ENCODE measurements at places on chromosomes 6 and 20.

DNA sequence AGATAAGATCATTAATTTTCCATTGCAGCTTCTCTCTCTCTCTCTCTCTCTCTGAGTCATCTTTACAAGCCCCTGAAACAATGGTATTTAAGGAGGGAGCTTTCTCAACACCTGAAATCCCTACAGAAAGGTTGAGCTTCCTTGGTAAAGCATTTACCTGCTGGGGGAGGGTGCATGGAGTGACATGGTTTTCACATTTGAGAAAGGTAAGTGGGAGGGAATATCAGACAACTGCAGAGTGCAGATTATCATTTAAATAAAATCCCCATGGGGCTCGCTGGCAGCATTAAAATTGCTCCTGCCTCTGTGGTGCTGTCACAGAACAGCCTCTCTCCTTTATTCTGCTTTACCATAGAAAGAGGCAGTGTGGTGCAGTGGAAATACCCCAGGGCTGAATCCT lies 10.3 kb upstream of the PDYN start:
- no peak for DNase-seq

GRCh38 chr20:36153736-36154699 lies 522 bp upstream of the EPB41L1 start:
- no peak for DNase-seq

DNA sequence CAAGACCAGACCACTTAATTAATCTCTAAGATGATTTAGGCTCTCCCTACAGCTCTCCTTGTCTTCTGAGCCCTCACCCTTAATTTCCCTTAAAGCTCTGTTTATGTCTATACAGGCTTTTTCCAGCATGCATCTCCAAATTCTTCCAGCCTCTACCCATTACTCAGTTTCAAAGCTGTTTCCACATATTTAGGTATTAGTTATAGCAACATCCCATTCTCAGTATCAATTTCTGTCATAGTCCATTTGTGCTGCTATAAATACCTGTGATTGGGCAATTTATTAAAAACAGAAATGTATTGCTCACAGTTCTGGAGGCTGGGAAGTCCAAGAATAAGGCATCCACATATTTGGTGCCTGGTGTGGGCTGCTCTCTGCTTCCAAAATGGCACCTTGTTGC lies 2.3 kb upstream of the SERPINB1 start:
- no peak for DNase-seq

GRCh38 chr6:98920904-98921431 lies 26.8 kb downstream of the FBXL4 start:
- DNase-seq, result no peak

- DNase-seq, result no peak
Measured at GRCh38 chr6:42293386-42293977, 75.8 kb upstream of the MRPS10 start.

- no peak for DNase-seq
Measured at GRCh38 chr20:51946586-51946985, 144.3 kb upstream of the SALL4 start.

DNA sequence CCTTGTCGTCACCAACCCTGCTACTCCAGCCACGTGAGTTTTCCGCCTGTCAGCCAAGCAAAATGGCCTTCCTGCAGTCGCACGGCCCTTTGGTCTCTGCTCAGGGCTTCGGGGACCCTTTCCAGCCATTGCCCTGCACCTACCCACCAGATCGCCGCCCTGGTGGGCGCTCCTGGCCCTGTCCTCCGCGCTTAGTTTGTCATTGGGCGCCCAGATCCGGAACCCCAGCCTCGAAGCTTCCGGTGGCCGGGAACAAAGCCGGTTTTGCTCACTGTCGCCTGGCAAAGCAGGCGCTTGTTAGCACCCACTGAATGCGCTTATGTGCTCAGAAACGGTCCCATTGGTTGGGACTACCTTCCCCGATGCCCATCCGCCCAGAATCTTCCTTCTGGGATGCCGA lies 536 bp downstream of the ZFP57 start:
- DNase-seq, result no peak

DNA sequence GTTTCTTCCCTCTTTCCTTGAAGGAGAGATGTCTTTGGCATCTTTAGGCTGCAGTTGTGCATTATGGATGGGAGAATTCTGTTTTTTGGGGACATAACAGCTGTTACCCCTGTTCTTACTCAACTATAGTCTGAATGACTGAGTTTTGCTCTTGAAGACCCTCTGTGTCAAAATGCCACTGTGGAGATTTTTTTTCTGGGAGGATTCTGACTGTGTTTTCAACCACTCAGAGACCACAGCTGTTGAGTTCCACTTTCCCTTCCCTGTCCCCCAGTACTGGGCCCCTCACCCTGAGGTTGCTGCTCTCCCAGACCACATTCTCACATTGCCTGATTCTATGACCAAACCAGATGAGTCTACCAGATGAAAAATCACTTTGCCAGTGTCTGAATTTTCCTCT lies 48.1 kb downstream of the NKX2-2 start:
- no peak for DNase-seq

GRCh38 chr6:81373414-81373813 lies 379.1 kb downstream of the TENT5A start:
- no peak for DNase-seq

DNA sequence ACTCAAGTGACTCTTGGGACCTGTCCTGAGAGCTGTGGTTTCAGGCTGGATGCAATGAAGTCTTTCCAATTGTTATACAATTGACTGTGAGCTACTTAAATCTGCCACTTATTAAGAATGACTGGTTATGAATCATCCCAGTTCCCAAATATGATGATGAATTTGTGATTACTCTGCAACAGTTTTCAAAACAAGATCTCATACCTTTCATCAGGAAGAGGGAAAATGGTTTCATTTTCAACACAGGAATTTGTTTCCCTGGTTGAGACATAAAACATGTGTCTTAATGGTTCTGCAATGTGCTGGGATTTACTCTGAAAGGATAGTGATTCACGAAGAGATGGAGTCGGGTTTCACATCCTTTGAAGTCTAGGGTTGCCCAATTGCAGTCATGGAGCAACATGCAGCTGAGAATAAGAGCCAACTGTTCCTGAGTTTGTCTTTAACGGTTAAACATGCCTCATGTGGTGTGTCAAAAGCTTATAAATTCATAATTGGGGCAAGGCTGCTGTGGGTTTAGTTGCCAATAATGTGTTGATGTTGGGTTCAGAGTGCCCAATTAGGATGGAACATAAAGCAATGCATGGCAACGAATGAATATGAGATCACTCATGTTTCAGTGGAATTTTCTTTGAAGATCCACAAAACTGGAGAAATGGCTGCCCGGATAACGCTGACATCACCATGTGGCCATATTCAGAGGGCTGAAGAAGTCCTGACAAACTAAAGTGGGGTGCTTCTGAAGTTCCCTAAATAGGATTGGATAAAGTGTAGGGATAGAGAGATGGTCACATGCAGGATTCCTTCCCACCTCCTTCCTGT lies 41.0 kb downstream of the CYP24A1 start:
- DNase-seq, result no peak

DNA sequence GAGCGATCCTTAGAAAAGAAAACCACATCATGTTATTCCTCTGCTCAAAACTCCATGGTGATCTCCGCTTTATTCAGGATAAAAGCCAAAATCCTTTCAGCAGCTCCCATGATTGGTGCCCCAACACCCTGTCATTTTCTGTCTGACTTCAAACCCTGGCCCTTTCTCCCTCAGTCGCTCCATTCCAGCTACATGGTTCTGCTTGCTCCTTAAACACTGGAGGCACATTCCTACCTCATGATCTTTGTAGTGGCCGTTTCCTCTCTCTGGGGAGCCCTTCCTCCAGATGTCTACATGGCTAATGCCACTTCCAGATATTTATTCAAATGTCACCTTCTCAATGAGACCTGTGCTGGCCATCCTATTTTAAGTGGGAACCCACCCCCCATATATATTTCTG lies 100.8 kb downstream of the CAP2 start:
- DNase-seq, result no peak

DNA sequence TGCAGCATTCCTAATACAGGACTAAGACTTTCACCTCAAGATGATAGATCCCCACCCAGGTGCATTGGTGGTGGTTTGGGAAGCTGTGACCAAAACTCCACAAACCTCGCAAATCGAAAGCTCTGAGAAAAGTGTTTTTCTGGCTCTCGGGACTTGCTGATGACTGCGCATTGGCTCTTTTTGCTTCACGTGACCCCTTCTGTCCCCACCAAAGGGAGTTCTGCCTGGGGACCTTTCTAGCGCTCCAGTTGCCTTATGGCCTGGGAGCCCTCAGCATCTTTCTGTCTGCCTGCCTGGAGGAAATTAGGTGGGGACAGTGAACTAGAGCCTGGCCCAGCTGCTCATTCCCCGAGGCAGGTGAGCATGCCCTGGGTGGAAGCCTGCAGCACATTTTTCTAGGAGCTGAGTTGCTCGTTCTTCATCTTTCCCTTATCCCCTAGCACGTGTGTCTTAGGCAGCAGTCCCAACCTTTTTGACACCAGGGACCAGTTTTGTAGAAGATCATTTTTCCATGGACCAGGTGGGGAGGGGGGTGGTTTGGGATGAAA lies 90.2 kb downstream of the TXNDC5 start:
- DNase-seq, result no peak

- no peak for DNase-seq
Measured at GRCh38 chr6:56040889-56041301, 165.5 kb upstream of the BMP5 start.

DNA sequence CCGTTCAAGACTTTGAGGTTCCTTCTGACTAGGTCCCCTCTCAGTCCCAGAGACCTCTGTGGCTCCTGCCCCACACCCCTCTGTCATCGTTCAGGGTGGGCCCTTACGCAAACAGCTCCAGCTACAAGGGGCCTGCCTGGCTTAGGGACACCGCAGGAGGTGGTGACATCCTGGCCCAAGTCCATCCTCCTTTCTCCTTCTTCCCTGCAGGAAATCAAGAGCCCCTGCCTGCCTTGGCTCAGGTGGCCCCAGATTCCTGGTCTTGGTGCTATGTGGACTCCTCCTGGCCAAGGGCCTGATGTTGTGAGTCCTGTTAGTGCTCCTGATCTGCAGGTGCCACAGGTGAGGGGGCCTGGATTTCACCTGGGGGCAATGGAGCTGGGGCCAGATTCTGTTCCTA lies 8.1 kb downstream of the TREML4 start:
- no peak for DNase-seq

DNA sequence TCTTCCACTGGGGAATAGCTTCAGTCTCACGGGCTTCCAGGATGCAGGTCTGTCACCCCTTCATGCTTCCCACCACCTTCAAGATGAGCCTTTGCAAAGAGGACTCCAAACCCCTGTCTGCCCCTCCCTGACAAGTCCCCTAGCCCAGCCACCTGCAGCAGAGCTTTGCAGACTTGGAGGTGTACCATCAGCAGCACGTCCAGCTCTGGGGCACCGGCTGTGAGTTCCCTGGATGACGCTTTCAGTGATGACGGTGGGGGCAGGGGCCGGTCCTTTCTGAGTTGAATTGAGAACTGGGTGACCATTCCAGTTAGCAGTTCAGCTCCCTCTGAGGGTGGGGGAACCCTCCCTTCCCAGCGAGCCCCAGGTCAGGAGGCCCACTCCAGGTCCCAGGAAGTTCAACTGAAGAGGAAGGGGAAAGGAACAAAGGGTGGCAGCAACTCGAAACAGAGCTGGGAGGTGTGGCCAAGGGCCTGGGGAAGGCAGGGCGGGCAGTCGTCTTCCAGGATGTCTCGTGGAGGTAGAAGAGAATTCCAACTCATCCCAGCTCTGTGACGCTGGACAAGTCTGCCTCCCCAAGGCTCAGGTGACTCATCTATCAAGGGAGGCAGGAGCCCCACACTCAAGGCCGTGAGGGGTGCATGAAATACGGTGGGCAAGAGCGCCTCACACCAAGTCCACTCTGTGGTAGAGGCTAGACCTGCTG lies 86.0 kb downstream of the PTPN1 start:
- DNase-seq, result no peak

DNA sequence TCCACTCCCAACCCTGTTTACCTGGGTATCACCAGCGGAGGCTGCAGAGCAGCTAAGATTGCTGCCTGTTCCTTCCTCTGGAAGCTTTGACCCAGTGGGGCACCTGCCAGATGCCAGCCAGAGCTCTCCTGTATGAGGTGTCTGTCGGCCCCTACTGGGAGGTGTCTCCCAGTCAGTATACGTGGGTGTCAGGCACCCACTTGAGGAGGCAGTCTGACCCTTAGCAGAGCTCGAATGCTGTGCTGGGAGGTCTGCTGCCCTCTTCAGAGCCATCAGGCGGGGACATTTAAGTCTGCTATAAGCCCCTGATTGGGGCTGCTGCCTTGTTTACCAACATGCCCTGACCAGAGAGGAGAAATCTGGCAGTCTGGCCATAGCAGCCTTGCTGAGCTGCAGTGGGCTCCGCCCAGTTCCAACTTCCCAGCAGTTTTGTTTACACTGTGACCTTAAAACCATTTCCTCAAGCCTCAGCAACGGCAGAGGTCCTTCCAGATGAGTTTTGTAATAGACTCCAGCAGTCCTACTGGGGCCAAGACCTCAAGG lies 2.8 kb downstream of the RAET1E start:
- no peak for DNase-seq

DNA sequence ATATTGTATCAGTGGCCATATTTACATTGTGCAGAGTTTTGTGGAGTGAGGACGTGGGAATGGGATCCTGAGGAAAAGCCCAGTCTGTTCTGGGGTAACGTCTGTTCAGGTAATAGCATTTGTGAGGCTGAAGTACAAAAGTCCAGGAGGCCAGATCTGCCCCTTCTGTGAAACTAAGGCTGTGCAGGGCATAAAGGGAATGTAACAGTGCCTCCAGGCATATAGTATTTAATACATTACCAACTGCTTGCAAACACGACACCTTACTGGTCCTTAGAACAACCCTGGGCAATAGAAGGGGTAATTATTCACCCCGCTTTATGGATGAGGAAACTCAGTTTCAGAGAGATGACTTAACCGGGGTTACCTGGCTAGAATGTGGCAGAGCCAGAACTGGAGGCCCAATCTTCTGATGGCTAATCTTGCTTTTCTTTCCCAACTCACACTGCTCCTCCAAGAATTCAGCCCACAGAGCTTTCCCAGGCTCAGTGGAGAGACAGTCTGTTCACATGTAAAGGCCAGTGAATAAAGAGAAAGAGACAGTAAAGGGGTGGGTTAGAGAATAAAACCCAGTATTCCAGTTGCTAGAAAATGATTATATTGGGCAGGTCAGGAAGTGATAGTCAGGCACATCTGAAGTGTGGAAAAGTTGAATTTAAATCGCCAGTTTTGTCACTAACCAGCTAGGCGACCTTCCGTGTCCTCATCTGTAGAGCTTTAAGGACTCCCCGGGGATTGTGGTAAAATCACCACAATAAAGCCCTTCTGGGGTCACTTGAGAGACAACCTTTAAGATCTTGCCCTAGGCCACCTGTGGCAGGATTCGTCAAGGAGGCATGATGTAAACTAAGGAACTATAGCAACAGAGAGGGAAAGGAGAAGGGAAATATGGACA lies 280.7 kb upstream of the CITED2 start:
- DNase-seq, result no peak

- DNase-seq, result no peak
Measured at GRCh38 chr6:85385636-85386315, 64.1 kb upstream of the NT5E start.

DNA sequence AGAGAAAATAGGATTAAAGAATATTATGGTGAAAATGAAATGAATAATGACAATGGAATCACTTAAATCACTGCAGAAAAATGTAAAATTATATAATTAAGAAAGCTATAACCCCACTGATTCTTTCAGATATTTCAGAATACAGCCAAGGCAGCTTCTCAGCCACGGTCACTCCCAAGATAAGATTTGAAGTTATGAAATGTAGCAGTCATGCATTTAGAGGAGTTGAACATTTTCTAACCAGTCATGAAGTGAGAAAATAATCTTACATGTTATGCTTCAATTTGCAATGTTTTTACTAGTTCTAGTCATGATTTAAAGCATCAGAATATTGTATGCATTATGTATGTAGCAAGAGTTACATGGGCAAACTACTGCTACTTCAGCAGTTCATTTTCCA lies 13.3 kb upstream of the PLCB1 start:
- no peak for DNase-seq

Data from stimulated activated CD4-positive, alpha-beta T cell treated with anti-CD3 and anti-CD28 coated beads, Interleukin-1b, Interleukin-23, amount 100 ng/mL, for 1 hour (primary cell).